Tibial artery (tissue), 4 donors: ENCODE measurements at places on chromosomes 1 and 21.

DNA sequence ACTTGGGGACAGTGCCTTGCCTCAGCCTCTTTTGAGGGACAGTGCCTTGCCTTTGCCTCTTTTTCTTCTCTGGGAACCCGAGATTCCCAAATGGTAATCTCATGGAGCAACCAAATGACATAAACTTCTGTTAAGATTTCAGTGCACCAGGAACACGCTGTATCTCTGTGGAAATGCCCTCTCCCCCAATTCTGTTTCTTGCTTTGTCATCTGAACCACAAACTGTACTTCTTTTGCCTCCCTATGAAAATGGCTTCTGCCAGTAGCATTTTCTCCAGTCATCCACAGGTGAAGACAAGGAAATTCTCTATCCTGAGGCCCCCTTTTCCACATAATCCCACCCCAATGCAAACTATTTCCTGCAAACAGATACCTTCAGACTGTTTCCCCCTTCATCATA is 66.3 kb downstream of the OMA1 start:
- no peak overlapping the region for H3K4me3 ChIP-seq
- no peaks in the 10 kb centered on the region for H3K27me3 ChIP-seq
- DNase-seq, result no peak

DNA sequence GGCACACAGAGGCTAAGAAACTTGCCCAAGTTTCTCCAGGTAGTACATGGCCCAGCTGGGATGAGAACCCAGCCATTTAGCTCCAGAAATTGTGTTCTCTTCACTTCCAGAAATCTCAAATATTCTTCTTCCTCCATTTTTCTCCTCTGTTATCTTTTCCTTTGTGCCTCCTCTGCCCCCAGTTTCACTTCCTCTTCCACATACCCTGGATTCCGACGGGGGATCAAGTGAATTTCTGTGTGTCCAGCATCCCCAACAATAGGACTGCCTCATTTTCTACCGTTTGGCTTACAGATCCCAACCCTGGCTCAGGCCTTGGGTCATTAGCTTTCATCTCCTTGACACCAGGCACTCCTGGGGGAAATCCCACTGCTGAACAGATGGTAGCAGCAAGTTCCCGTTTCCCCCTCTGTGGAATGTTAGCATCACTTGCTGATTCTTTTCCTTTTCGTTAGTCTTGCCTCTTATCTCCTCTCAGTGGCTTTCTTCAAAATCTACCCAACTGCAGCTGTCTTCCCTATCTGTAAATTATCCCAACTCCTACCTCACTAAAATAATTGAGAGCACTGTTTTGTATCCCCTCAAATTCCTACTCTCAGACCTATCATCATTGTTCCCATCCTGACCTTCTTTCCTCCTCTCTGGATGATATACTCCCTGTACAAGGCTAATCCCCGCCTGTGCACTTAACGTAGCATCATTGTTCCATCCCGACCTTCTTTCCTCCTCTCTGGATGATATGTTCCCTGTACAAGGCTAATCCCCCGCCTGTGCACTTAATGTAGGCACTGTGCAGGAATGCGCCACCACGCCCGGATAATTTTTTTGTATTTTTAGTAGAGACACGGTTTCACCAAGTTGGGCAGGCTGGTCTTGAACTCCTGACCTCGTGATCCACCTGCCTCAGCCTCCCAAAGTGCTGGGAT is 36.5 kb downstream of the SCCPDH start:
- no peak overlapping the region for H3K27ac ChIP-seq
- H3K36me3 ChIP-seq, result peaks cover 33% of the 10 kb centered on the region
- no peak overlapping the region for H3K4me3 ChIP-seq
- H3K27me3 ChIP-seq, result no peaks in the 10 kb centered on the region
- no peaks in the 10 kb centered on the region for H3K4me1 ChIP-seq

DNA sequence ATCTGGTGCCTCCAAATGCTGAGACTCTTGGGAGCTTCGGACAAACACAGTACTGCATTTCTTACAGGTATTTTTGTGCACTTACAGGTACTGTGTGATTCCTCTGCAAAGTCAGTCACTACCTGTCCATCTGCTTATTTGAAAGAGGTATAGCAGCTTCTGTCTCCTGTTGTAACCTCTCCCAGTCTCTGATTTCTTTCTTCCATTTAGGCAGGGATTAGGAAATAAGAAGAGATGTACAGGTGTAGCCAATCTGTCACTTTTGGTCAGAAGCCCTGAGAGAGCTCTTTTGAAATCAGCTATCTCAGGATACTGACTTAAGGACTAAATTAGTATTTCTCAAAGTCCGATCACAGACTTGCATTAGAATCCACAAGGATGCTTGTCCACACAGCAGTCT is 54.0 kb downstream of the AKT3 start:
- no peak overlapping the region for H3K4me3 ChIP-seq
- H3K27ac ChIP-seq, result no peak overlapping the region
- H3K36me3 ChIP-seq, result no peaks in the 10 kb centered on the region
- no peak for DNase-seq
- no peaks in the 10 kb centered on the region for H3K27me3 ChIP-seq

DNA sequence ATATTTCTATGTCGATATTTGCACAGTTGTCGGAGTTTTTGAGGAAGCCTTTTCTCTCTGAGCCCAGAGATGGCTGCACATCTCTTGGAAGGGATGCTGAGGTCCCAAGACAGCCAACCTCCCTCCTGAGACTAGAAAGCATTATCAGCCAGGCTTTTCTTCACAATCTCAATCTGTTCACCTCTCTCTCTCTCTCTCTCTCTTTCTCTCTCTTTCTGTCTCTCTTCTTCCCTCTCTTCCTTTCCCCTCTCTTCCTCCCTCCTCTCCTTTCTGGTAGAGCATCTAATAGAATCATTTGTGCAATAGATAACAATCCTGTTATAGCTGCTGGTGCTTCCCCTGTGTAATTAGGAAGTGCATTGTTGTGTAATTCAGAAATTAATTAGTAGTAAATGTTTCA is 131.8 kb downstream of the CAPN8 start:
- H3K27ac ChIP-seq, result no peak overlapping the region
- no peaks in the 10 kb centered on the region for H3K27me3 ChIP-seq

DNA sequence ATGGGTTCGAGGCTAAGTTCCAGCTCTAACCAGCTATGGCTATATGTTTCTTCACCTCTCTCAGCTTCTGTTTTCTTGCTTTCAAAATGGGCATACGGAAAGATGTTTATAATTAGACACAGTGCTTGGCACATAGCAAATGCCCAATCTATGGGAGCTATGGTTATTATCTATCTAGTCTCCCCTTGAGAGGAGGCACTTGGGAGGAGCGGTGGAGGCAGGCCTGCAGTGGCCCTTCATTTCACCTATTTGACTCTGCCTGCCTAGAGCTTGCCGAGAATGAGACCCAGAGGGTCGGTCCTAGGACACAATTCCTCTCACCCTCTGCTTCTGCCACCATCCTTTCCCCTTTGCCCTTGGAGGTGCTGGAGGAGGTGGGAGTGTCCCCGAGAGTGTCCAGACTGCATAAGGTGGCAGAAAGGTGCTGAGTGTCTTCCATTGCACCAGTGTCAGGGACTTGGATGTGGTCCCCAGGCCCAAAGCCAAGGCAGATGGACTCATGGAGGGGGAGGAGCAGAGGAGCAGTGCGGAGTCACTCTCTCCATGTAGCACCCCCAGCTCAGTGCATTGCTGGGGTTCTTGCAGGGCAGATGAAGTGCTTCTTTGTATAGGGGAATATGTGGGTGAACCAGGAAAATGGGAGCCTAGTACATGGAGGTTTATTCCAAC is 9.0 kb downstream of the LGR6 start:
- H3K4me3 ChIP-seq, result no peak overlapping the region
- DNase-seq, result no peak
- H3K27me3 ChIP-seq, result no peaks in the 10 kb centered on the region
- H3K36me3 ChIP-seq, result no peaks in the 10 kb centered on the region

- no peaks in the 10 kb centered on the region for H3K4me1 ChIP-seq
- H3K36me3 ChIP-seq, result no peaks in the 10 kb centered on the region
- H3K27ac ChIP-seq, result no peak overlapping the region
- no peaks in the 10 kb centered on the region for H3K27me3 ChIP-seq
- H3K4me3 ChIP-seq, result no peak overlapping the region
Measured at GRCh38 chr1:28855469-28855951, 43.5 kb downstream of the OPRD1 start.

GRCh38 chr1:62198069-62198780 is 3.6 kb downstream of the L1TD1 start:
- peaks cover 33% of the 10 kb centered on the region for H3K27me3 ChIP-seq
- H3K36me3 ChIP-seq, result no peaks in the 10 kb centered on the region
- peaks cover 7% of the 10 kb centered on the region for H3K4me1 ChIP-seq
- no peak for DNase-seq

GRCh38 chr21:41816583-41817165 is 49.8 kb upstream of the RIPK4 start:
- H3K36me3 ChIP-seq, result peaks cover 50% of the 10 kb centered on the region
- peak; percentile 54 for DNase-seq
- H3K4me3 ChIP-seq, result no peak overlapping the region
- H3K27ac ChIP-seq, result peak overlapping the region; percentile 37
- H3K27me3 ChIP-seq, result no peaks in the 10 kb centered on the region
- peaks cover 5% of the 10 kb centered on the region for H3K4me1 ChIP-seq

GRCh38 chr1:15137809-15138208 is 15.7 kb upstream of the TMEM51 start:
- H3K4me3 ChIP-seq, result no peak overlapping the region
- DNase-seq, result no peak
- H3K4me1 ChIP-seq, result no peaks in the 10 kb centered on the region
- no peaks in the 10 kb centered on the region for H3K27me3 ChIP-seq
- no peaks in the 10 kb centered on the region for H3K36me3 ChIP-seq

DNA sequence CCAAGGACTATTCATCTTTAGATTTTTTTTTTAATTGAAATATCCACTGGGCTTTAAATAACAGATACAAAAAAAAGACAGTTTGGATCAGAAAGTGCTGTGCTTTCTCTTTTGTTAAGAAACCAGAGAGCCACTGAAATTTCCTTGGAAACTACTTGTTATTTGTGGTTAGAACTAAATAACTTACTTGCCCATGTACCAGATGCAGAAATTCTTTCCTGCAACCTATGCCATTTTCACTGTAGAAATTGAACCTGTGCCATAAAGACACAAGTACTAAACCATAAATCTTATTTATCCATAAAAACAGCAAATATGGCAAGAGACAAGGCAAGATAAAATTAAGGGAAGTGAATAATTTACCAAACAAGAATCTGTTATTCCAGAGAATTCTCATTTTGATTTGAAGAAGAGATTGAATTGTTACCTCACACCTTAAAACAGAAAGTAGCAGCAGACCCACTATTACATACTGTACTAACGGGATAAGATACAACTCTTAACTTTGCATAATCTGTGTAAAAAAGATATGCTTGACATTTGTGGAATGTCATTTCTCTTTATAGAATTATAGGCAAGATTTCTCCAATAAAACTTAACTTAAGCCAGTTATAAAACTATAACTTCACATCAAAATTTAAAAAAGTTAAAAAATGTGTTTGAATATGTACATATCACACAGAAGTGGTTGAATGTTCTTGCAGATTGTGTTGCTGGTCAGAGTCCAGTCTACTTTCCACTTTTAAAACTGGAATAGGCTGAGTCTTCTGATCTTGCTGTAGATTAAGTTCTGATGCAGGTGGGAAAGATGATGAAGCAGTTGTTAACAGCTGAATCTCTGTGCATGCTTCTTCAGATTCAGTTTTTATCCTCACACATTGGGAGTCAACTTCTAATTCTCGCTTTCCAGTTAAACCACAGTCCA is 6.3 kb upstream of the PHTF1 start:
- no peak overlapping the region for H3K4me3 ChIP-seq
- no peak overlapping the region for H3K27ac ChIP-seq
- no peak for DNase-seq
- peaks cover 20% of the 10 kb centered on the region for H3K36me3 ChIP-seq
- H3K27me3 ChIP-seq, result no peaks in the 10 kb centered on the region

GRCh38 chr1:147384804-147385203 is 142.3 kb downstream of the CHD1L start:
- no peaks in the 10 kb centered on the region for H3K4me1 ChIP-seq
- H3K27me3 ChIP-seq, result no peaks in the 10 kb centered on the region
- H3K4me3 ChIP-seq, result no peak overlapping the region
- no peaks in the 10 kb centered on the region for H3K36me3 ChIP-seq
- no peak overlapping the region for H3K27ac ChIP-seq
- no peak for DNase-seq

- H3K36me3 ChIP-seq, result no peaks in the 10 kb centered on the region
- no peaks in the 10 kb centered on the region for H3K27me3 ChIP-seq
- no peak for DNase-seq
- H3K4me3 ChIP-seq, result no peak overlapping the region
- H3K4me1 ChIP-seq, result peaks cover 24% of the 10 kb centered on the region
Measured at GRCh38 chr1:29240400-29240837, 4.1 kb downstream of the PTPRU start.

GRCh38 chr1:206723805-206724472 is 39.2 kb downstream of the MAPKAPK2 start:
- no peak overlapping the region for H3K4me3 ChIP-seq
- peak; percentile 53 for DNase-seq
- peaks cover 6% of the 10 kb centered on the region for H3K36me3 ChIP-seq
- peaks cover 46% of the 10 kb centered on the region for H3K4me1 ChIP-seq
- H3K27me3 ChIP-seq, result no peaks in the 10 kb centered on the region

GRCh38 chr1:119001181-119002027 is 13.3 kb upstream of the TBX15 start:
- no peaks in the 10 kb centered on the region for H3K4me1 ChIP-seq
- H3K4me3 ChIP-seq, result peak overlapping the region; percentile 63
- no peaks in the 10 kb centered on the region for H3K36me3 ChIP-seq
- H3K27ac ChIP-seq, result peak overlapping the region; percentile 68

GRCh38 chr21:25573409-25574206 is 33.7 kb downstream of the MRPL39 start:
- no peak for DNase-seq
- H3K4me1 ChIP-seq, result no peaks in the 10 kb centered on the region
- no peaks in the 10 kb centered on the region for H3K27me3 ChIP-seq
- H3K27ac ChIP-seq, result no peak overlapping the region
- no peaks in the 10 kb centered on the region for H3K36me3 ChIP-seq

GRCh38 chr1:42730002-42730401 is 10.0 kb downstream of the CLDN19 start:
- no peaks in the 10 kb centered on the region for H3K36me3 ChIP-seq
- H3K4me3 ChIP-seq, result no peak overlapping the region
- DNase-seq, result no peak
- H3K27me3 ChIP-seq, result no peaks in the 10 kb centered on the region
- no peak overlapping the region for H3K27ac ChIP-seq
- no peaks in the 10 kb centered on the region for H3K4me1 ChIP-seq

- peaks cover 35% of the 10 kb centered on the region for H3K36me3 ChIP-seq
- no peak overlapping the region for H3K4me3 ChIP-seq
- DNase-seq, result no peak
- no peaks in the 10 kb centered on the region for H3K27me3 ChIP-seq
- H3K4me1 ChIP-seq, result no peaks in the 10 kb centered on the region
- H3K27ac ChIP-seq, result no peak overlapping the region
Measured at GRCh38 chr1:227758366-227758765, 23.1 kb downstream of the SNAP47 start.

DNA sequence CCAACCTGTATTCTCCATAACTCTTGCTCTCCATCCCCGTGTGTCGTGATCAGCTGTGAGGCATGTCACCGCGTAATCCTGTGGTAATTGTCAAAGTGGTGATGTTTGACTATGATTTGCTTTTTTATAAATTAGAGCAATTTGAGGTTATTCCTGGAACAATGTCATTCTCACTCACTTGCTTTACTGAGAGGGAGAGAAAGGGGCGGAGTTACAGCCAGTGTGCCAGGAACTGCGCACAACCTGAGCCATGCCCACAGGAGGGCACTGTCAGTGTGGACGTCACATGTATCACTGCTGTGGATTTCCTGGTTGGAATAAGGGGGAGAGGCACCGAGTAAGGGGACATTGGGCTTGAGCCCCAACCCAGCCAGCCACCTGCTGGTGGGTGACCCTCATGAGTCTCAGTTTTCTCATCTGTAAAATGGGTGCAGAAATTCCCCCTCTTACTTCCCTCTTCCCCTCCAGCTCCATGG is 6.9 kb downstream of the ADGRB2 start:
- H3K4me3 ChIP-seq, result no peak overlapping the region
- H3K27ac ChIP-seq, result no peak overlapping the region
- H3K36me3 ChIP-seq, result no peaks in the 10 kb centered on the region
- DNase-seq, result no peak
